NCI-H226 (cell line): ENCODE measurements at places on chromosomes 6 and 20.

DNA sequence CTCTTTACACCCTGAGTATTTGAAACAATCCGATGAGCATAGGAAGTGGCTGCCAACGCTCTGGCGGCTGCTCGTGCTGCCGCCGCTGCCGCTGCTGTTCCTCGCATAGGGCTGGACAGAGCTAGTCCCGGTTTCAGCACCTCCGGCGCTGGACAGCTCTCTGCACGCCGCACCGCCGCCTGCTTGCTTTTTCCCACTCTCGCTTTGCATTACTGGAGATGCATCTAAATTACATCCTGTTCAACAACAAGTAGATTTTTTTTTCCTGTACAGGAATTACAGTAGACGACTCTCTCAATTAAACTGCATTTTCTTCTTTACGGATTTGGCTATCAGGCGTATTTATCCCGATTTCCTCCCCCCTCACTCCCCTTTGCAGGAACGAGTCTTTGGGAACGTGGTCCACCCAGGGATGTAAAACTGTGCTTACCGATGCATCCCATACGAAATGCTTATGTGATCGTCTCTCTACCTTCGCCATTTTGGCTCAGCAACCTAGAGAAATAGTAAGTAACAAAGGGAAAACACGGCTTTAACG is 563.8 kb downstream of the LMBRD1 start:
- no peak for DNase-seq

DNA sequence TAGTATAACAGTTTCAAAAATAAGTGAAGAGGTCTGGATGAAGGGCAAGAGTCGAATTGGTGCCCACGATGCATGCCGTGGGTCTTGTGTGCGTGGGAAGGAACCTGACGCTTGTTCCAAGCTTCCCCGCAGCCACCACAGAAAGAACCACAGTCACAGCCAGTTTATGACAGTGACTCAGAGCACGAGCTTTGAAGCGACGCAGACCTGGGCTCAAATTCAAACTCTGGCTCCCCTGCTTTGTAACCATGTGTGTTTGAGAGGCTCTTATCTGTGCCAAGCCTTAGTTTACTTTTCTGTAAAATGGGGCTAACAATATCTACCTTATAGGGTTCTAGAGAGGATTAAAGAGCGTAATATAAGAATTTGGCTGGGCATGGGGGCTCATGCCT is 65.5 kb downstream of the SYNJ2 start:
- no peak for DNase-seq

GRCh38 chr6:99993533-99994251 is at the start of gene MCHR2:
Gene MCHR2 (minus strand): TSS chr6:99994223. CDS start chr6:99956147, 38,076 bp downstream.
- DNase-seq = no peak

- DNase-seq = no peak
Measured at GRCh38 chr6:36729161-36729524, 31.5 kb downstream of the RAB44 start.

DNA sequence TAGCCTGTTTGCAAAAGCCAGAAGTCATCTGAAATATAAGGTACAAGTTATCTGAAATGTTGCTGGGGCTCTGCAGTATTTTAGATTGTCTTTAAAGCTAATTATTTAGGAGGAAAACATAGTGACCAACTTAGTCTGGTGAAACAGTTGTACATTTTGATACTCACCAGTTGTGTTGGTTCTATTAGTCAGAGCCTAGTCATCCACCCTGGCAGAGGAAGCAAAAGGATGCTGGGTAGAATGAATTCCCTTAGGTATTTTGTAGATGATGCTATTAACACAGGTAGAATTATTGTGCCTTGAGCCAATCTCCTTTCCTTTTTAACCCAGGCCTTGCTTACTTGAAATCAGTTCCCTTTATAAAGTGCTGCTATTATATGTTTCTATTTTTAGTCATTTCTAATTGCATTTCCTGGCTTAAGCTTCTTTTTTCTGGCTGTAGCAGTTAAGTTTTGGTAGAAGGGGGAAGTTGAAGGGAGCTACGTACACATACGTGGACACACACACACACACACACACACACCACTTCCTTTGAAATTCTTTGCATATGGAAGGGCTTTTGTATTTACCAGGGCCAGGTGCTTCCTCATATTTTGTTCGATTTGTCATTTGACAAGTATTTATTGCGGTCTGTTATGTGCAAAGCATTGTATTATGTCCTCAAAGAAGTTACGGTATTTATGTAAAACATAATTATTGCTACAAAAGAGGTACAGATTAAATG is 82.4 kb downstream of the RTN4IP1 start:
- DNase-seq = peak; percentile 78

- peak; percentile 57 for DNase-seq
Measured at GRCh38 chr6:3742426-3743344, 8.8 kb downstream of the PXDC1 start.

GRCh38 chr6:25601800-25602673 is 50.0 kb upstream of the SCGN start:
- no peak for DNase-seq

GRCh38 chr6:137045222-137045789 is 541 bp upstream of the IL20RA start:
- no peak for DNase-seq

DNA sequence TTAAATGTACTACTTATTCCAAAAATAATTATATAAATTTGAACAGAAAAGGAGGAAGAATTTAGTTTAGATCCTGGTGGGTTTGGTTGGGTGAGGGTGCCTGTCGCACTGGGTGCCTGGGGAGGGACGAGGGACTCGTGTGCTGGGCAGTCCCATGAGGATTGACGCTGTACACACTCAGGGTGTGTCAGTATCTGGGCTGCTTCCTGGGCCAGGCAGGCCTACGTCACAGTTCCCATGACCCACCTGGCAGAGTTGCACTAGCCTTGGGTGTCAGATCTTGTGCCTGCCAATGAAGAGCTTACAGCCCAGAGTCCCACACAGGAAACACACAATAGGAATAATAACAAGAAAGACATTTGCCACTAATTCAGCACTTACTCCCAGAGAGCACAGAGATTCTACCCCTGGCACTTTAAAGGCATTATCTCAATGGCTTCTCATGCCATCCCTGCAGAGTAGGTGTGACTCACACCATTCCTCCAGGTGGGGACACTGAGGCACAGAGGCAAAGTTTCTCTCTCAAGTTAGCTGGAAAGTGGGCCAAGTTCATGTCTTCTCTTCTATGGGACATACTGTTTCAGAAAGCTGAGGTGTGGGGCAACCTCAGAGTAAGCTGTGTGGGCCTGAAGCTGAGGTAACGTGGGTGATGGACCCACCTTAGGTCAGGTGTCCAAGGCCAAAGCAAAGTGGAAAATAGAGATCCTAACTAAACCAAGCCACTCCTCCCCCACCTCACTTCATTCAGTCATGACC is 1.3 kb upstream of the SDCBP2 start:
- DNase-seq = no peak

- DNase-seq = no peak
Measured at GRCh38 chr6:156774863-156775405, 2.2 kb upstream of the ARID1B start.

DNA sequence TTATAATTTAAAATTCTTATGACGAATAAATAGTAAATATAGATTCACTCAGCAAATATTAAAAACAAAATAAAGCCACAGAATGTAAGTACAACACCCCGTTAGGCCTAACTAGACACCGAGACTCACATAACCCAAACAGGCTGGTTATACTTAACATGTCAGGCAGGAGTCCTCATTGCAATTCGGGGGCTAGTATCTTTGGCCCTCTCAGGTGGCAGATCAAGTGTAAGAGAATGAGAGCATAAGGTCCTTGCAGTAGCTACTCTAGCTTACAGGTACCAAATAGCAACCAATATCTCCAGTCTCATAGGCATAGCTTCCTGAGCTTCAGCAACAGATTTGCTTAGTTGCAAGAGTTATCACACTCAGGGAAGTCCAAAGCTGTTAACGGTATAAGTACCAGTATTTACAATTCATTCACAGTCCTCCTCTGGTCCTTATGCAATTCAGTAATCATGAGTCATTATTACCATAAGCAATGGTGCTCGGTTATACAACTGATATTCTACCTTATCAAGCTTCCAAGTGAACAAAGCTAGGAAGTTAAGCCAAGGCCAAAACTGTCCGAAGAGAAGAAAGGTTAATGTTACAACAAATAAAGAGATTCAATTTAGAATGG is 20.1 kb downstream of the REV3L start:
- peak; percentile 77 for DNase-seq

DNA sequence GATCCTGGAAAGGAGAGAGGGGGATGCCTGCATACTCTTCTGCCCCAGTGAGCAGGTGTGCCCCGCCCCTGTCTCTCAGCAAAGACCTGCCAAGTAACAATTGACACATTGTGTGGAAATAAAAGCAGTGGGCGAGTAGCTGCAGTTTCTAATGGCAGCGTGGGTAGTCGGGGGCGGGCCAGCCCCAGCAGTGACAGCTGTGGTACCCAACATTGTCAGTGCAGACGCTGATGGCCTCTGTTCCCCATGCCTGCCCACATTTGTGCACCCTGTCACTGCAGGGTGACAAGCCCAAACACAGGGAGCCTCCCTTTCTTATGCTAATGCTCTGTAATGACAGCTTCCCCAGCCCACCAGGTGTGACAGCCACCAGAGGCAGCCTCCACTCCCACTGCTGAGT is 491.7 kb downstream of the DHX35 start:
- no peak for DNase-seq

DNA sequence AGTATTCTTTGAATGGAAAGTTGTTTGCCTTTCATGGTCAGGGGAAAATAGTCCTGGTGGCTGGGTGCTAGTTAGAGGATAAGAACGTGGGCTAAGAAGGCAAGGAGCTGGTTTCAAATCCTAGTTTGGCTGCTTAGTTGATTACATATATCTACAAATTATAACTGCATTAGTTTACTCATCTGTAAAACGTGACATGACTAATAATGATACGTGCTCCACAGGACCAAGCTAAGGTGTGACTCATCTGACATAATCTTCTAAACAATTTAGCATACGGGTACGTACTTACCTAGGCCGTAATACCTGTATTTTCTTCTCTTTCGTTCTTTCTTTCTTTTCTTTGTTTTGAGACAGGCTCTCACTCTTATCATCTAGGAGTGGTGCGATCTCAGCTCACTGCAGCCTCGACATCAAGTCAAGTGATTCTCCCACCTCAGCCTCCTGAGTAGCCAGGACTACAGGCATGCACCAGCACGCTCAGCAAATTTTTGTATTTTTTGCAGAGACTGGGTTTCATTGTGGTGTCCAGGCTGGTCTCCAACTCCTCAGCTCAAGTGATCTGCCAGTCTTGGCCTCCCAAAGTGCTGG is 1274.2 kb upstream of the GJE1 start:
- peak; percentile 33 for DNase-seq

DNA sequence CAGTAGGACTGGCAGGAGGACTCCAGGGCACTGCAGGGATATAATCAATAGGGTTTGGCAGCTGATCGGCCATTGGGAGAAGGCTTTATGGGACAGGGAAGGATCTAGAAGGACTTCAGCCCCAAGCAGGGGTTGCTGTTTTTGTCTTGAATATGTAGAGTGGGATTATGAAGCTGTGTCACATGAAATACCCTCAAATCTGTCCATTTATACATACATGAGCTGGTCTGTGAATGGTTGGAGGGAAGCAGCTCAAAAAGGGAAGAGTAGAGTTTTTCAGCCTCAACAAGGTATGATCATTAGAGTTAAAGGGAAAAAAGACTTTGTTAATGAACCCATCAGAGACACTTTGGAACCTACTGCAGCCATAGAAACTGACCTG is 98.2 kb upstream of the ZNF217 start:
- no peak for DNase-seq
